CD4-positive, alpha-beta T cell treated with Interferon gamma for 1 hour (primary cell): ENCODE measurements at places on chromosomes 7 and 10.

GRCh38 chr10:88542522-88542921, 40.6 kb downstream of the RNLS start:
- DNase-seq: no peak

DNA sequence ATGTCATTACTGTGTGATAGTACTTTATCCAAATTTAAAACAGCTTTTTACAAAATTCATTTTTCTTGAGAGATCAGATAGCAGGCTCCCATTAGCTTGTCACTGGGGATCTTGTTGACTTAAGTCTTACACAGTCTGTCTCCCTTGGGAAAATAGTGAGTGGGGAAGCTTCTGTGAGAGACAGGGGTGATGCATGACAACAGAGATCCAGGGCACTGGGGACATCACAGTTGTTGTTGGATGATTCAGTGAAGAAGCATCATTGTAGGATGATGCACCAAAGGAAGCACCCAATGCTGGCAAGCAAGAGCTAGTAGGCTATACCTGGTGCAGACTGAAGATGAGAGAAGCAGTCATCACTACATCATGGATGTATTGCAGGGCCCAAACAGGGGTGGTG, 284.7 kb downstream of the HDAC9 start:
- no peak for DNase-seq

DNA sequence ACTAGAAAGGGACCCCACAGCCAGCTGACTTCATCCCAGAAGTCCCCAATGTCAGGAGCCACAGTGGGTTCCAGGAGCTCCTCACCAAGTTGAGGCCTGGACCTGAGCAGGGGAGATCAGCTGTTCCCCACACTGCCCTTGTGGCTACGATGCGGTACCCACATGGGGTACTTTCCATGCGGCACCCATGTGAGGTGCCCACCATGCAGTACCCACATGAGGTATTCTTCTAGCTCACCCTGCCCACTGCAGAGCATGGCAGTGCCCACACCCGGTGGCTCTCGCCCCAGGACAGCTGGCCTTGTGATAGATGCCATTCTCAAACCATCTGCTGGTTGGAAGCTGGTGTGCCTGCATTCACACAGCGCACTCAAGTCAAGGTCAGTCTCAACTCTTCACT, 136.3 kb upstream of the PDE1C start:
- no peak for DNase-seq

GRCh38 chr10:122567056-122567660, 6.6 kb downstream of the DMBT1 start:
- no peak for DNase-seq

DNA sequence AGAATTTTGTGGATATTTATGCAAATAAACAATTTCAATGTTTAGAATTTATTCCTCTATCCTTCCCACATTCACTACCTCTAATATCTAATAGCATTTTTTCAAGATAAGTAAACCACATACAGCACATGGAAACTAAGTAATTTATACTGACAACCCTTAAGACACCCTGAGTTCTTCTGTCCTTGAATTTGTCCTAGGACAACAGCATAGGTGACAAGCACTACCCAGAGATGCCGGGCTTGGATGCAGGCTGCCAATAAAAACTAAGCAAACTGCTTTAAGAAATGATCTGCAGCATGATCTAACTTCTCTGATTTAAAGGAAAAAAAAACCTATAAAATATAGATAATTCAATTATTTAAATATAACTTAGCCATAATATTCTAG, 22.7 kb downstream of the NT5C3A start:
- no peak for DNase-seq

GRCh38 chr10:78165617-78166016, 132.0 kb downstream of the RPS24 start:
- no peak for DNase-seq

DNA sequence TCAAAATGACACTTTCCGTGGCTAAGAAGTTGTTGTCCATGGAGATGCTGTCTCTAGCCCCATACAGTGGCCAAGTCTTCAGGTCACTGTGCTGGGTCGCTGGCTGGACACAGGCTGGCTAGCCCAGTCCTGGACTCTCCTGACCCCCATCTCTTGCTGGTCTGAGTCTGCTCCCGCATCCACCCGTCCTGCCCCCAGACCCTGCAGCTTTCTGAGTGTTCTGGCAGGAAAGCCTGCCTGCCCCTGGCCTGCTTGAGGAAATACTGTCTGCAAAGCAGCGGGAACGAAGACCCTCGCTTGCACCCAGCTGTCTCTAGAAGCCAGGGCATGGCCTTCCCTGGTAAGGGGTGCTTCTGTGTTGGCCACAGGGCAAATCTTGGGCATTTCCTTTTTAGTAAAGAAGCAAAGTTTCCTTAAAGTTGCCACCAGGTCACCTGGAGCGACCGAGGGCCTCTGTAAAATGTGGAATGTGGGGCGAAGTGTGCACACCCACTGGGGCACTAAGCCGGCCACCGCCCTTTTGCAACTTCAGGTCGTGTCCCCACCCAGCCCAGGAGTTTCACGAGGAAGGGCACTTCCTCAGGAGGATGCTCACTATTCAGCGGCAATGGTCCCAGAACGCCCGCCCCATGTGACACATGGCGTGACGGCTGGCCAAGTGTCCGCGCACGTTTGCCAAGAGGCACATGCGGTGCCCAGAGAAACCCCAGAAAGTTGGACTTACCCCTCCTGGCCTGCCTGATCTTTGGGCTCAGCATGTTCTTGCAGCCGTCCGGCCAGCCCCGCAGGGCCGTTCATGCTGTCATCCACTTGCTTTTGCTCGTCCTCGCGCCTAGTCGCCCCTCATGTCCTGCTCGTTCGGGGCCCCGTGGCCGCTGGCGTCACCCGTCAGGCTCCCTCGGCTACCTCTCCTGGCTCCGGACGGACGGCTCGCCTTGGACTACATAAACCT, 558 bp downstream of the ARHGAP22 start:
- DNase-seq: no peak

- DNase-seq: no peak
Measured at GRCh38 chr10:75395066-75395931, 6.3 kb downstream of the ZNF503 start.

GRCh38 chr7:150914966-150915365, 62.6 kb downstream of the AOC1 start:
- no peak for DNase-seq

DNA sequence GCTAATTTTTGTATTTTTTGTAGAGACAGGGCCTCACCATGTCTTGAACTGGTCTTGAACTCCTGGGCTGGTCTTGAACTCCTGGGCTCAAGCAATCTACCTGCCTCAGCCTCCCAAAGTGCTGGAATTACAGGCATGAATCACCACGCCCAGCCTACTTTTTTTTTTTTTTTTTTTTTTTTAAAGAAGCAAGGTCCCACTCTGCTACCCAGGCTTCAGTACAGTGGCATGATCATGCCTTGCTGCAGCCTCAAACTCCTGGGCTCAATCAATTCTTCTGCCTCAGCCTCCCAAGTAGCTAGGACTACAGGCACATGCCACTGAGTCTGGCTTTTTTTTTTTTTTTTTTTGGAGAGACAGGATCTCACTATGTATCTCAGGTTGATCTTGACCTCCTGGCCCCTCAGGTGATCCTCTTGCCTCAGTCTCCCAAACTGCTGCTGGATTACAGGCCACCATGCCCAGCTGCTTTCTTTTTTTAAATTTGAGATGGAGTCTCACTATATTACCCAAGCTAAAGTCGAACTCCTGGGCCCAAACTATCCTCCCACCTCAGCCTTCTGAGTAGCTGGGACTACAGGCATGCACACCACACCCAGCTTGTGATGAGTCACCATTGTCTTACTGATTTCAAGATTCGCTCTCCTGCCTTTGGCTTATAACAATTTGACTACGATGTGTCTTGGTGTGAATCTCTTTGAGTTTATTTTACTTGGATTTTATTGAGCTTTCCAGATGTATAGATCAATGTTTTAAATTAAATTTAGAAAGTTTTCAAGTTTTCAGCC, 9.0 kb downstream of the RPEL1 start:
- DNase-seq: no peak

GRCh38 chr10:112875476-112876267, 74.4 kb upstream of the TCF7L2 start:
- peak; percentile 43 for DNase-seq

DNA sequence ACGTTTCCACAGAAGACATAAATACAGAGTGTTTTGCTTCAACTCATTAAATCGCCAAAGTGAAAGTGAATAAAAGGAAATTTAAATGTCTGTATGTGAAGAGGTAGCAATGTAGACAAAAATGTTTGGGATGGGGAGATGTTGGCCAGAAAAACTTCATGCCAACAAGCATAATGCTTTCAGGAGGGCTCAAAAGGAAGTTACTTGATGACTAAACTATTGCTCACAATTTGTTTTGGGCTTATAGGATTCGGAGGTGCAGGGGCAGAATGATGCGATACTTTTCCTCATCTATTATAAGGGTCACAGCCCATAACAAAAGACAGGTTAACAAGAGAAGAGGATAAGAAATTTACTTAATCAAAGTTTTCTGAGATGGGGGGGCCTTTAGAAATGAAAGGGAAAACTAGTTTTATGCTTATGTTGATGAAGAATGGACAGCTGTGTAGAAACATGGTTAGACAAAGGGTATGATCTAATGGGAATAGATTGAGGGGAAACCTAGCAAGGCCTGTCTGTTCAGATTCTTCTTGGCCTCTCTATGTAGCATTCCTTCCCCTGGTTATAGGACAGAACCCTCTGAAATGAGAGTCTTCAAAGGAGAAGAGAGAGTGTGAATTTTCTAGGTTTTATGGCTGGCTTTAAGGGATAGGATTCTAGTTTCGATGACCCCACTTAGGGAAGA, 898.6 kb downstream of the LRMDA start:
- no peak for DNase-seq

DNA sequence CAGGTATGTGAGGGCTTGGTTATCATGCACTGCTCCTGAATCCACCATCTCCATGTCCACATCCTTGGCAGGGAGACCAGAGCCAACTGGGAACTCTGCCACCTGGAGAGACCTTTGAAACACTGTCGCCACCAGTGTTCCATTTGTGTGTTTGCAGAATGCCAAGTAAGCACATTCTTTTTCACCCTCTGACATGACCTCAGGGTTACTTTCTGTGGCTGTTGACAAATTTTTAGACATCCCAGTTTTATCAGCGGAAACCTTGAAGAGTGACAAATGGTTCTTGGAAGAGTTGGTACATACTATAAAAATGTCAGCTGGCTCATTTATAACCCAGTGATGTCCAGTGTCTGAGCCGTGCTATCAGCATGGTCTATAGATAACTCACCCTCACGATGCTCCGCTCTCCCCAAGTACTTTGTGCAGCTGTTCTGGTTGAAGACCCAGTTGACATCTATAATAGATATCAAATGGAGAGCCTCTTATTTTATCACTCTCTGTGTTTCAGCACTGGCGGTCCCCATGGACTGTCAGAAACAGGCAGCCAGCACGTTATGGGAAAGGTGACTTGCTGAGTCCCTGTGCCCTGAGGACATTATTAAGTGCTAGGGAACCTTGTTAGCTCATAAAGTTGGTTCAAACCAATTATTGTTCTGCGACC, 563.1 kb upstream of the GALNT17 start:
- DNase-seq: no peak

DNA sequence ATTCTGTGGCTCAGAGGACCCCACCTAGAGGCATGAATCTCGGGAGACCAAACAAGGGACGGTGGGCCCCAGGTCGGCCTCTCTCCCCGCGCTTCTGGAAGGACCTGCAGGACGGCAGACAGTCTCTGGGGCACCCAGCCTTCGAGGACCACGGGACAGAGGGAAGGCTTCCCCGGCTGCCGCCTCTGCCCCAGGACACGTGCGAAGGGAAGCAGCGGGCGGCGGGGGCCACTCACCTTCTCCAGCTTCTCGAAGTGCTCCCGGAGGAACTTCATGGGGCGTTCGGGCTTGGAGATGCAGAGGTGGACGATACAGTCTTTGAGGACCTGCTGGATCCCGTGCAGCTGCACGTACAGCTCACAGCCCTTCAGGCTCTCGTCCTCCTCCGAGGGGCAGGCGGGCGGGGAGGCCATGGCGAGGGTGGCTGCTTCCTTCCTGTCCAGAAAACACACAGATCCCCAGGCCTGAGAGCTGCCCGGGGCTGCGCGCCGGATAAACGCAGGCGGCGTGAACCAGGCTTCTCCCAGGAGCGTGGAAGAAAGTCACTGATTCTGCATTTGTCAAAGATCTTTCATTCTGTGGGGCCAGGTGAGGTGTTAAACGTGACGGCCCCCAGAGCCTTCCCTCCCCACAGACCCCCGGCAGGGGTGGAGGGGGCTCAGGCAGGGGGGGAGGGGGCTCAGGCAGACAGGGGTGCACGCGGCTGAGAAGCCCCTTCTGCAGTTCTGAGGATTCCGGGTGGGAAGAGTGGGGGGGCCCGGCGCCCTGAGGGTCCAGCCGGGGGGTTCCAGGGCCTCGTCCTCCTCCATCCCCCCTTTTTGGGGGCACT, 15.2 kb upstream of the DNAAF5 start:
- DNase-seq: no peak

DNA sequence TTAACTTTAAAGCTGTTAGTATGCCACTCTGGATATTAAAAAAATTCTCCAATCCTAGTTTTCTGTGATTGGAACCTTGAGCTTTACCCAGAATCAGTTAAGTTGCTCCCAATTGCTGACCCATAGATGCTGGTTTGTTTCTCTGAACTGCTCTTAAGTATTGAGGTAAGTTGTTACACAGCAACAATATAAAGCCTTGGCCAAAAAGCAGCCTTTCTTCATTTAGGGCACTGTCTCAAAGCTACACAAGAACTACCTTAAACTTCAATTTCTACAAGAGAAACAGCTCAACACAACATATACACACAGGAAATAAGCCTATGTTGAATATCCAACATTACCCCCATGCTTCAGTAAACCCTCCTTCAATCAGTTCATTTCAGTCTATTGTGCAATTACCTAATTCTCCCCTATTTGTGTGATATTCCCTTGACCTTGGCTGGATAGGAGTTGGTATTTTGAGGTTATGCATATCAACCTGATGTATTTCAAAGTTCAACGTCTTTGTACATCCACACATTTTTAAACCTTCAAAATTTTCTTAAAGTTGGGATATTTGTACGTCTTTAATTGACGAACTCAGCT, 11.5 kb downstream of the HNRNPA2B1 start:
- no peak for DNase-seq
